ENCODE measurements at places on chromosomes 5 and 9.

- DNase-seq: no peak
Observed at GRCh38 chr5:61575581-61575980, 243.5 kb downstream of the ZSWIM6 start.

DNA sequence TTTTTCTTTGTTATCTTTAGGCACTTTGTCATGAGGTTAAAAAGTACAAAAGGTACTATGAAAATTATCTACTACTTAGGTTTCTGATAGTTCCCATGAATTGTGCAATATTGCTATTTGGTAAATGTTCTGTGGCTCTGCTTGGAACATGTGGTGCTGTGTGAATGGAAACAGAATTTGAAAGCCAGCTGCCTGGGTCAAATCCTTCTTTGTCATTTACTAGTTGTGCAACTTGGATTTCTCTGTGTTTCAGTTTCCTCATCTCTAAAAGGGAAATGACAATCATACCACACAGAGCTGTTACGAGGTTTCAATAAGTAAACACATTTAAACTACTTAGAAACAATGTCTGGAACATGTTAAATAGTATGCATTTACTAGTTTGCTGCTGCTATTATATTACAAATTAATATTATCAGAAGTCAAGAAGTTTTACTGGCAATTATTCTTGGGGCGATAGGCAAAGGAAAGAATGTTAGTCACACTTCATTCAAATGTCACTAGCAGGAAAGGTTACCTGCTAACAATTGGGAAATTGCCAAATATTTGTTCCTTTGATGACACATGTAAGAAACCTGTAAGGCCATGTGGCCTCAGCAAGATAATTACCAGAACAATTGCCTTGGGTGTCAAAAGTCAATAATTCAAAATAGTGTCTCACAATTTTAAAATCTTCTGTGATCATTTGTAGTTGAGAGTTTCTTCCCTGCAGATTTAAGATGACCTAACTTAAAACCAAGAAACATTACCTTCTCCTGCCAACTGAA is 184.8 kb downstream of the KIAA0825 start:
- DNase-seq: no peak

DNA sequence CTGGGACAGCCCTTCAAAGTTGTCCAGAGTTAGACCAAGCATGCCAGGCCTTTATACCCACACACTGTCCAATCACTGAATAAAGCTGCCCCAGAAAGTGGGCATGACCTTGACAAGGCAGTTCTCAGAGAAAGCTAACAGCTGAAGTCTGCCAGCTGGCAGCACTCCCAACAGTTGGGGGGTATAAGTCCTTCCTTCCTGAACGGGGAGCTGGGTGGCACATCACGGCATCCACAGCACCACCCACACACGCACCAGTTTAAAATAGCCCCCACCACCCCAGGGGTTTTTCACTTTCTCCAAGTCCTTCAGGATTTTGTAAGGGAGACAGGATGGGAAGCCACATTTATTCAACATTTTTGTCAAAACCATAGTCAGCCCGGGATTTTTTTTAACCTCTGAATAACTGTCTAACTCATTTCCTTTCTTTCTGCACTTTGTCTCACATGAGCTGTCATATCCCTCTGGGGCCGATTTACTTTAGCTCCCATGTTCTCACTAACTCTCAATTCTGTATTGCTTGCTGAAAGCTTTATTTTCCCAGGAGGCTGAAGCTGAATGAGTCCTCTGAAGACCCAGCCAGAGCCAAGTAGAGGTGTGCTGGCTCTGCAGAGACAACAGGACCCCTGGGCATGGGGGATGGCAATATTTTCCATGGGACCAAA is 15.4 kb downstream of the FAM81B start:
- peak; percentile 25 for DNase-seq

DNA sequence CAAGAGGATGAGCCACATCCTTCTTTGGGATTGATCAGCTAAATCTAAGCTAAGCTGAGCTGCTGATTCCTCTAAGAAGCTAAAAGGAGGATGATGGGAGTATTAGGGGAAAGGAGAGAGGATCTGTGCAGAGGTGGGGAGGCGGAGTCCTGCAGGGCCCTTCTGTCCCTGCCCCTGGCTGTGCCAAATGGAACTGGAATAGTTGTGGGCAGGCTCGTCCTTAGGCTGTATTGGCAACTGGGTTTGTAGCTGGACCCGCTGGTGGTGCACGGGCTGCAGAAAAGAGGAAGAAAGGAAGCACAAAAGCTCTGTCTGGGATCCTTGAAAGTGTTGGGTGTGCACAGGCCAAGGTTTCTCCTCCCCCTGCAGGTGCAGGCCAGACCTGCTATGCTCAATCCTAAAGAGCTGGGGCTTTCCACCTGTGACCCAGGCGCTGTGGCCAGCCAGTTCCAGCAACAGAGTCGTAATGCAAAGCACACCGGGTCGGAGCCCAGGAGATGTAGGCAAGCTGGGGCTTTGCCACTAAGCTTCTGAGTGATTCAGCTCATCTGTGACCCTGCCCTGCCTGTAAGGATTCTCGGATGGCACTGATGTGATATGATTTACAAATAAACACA is 9.8 kb downstream of the CLTB start:
- no peak for DNase-seq

DNA sequence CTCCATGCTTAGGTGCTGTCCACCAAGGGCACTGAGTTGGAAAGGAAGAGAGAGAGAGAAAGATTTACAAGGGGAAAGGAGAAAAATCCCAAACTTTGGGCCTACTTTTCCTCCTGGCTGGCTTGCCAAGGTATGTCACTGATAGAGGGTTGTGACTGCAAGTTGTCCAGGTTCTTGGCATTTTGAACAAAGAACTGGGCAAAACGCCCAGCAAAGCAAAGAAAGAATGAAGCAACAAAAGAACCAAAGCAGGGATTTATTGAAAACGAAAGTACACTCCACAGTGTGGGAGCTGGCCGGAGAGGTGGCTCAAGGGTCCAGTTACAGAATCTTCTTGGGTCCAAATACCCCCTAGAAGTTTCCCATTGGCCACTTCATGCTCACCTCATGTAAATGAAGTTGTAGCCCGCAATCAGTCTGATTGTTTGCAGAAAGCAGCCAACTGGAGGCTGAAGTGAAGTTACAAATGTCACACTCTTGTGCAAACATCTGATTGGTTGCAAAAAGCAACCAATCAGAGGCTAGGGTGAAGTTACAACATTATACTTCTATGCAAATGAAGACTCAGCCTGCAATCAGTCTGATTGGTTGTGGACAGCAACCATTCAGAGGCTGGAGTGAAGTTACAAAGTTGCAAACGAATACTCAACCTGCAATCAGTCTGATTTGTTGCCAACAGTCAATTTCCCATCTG is 263.5 kb downstream of the YTHDC2 start:
- no peak for DNase-seq

- DNase-seq: no peak
Observed at GRCh38 chr5:108654051-108654450, 93.6 kb upstream of the FER start.

- no peak for DNase-seq
Observed at GRCh38 chr5:146005723-146006122, 69.3 kb downstream of the SH3RF2 start.

DNA sequence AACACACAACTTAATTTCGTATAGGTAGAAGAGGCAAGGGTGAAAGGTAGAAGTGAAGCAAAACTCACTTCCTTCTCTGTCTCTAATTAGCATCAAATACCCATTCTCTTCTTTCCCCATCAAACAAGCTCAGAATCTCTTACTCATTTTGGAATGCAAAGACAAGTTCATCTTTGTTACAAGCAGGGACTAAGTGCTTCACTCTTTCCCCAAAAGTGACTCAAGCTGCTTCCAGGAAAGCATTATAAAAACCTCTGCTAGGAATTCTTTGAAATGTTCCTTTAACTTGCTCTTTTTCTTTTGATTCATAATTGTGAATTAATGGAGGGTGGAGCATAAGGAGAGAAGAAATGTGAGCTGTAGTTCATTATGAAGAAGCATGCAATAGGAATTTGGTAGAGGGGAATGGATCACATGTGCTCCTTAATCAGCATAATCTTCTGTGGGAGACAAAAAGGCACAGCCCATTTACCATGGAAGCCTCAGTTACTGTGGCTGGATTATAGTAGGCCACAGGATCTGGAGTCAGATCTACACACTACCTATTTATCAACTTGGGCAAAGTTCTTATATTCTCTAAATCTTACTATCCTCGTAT is 109.5 kb upstream of the DPYSL3 start:
- no peak for DNase-seq

DNA sequence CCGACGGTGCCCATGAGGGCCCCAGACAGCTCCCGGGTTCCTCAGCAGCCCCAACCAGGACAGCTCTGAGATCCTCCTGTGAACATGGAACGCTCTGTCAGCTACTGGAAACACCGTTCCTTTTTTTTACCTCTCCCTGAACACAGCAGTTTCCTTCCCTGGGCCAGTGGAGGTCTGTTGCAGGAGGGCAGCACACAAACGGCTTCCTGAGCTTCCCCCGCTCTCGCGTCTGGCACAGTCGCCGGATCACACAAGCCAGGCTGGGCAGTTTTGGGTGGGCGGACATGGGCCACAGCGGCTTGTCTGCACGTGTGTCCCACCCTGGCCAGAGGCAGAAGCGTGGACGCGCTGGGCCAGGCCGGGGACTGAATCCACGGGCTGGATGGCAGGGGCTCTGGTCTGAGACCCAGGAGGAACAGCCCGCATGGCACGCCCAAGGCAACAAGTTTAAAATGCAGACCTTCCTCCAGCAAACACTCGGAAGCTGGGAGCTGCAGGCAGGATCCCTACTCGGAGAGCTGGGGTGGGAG is 106.8 kb upstream of the SARDH start:
- no peak for DNase-seq

GRCh38 chr5:117888688-117889087 is 1099.7 kb downstream of the DTWD2 start:
- DNase-seq: no peak

DNA sequence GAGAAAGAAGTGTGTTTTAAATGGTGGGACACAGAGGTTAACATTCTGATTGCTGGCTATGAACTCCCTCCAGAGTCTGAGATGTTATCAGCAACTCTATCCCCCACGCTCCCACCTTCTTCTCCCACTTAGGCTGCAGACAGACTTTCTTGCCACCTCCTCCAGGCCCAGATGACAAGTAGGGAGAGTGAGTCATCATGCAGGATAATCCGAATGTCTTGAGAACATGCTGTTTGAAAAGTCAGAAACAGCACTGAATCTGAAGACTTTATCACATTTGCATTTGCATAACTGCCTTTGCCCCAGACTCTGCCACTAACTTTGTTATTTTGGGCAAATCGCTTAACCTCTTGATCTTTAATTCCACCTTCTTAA is 139.8 kb downstream of the ESM1 start:
- DNase-seq: no peak

DNA sequence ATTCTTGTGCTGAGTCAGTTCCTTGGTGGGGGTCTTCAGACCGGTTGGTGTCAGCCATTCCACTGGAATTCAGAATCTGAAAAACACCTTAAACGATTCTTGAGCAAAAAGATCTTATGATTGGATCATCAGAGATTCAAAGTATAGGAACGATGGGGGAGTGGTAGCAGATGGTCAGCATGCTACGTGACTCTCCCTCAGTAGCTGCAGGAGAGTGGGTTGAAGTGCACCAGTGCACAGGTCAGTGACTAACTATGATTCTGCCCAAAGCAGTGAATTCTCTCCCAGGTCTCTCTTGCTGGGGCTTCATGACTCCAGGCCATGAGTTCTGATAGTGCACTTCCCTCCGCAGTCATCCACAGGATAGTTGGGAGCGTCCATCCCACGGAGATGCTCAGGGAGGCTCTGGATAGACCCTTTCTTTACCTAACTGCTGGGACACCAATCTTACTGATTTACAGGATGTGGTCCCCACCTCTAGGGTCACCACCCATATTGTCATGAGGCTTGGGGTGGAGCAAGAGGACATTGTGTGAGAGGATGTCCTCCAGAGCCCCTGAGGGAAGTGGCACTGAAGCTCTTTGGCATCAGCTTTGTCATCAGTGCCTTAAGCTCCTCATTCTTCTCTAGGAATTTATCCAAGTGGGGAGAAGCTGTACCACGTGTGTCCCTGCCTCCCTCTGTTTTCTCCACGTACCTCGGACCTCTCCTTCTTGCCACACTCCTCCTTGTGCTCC is 62.0 kb downstream of the RASGRF2 start:
- no peak for DNase-seq

- DNase-seq: no peak
Observed at GRCh38 chr9:21810881-21811280, 8.4 kb downstream of the MTAP start.

GRCh38 chr5:80195837-80196400 is 59.9 kb downstream of the SERINC5 start:
- DNase-seq: no peak
